ENCODE measurements at places on chromosomes 16 and 17.
A peak's percentile ranks its signal among the peaks of the same experiment; 100 is the strongest.

DNA sequence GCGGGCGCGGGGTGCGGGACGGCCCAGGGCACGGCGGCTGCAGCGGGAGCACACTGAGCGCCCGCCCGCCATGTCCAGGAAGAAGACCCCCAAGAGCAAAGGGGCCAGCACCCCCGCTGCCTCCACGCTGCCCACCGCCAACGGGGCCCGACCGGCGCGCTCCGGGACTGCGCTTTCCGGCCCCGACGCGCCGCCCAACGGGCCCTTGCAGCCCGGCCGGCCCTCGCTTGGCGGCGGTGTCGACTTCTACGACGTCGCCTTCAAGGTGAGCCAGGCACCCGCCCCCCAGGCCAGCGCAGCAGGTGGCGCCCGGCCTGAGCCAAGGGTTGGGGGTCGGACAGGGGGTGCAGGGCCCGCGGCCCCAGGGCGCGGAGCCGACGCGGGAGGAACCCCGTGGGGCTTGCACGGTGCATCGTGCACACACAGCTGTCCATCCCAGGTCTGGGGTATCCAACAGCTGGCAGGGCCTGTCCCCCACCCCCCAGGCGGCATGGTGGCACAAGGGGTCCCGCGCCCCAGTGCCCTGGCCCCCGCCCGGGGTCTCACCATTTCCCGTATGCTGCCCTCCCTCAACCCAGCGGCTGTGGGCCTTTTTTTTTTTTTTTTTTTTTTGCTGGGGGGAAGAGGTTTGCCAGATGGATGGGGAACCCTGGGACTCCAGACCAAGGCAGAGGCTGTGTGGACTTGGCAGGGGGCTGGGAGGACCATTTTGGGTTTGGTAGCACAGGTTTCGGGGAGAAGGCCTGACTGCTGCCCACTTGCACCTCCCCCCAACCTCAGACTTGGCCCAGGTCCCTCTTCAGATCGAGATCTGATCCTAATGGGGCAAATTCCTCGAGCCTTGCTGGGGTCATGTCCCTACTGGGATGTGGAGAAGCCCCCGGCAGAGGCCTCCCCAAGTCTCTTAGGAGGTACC lies 547 bp downstream of the RAB26 start:
- DNase-seq: no peak

GRCh38 chr17:61757168-61757567 lies 106.2 kb downstream of the BRIP1 start:
- DNase-seq: no peak

- DNase-seq: no peak
Observed at GRCh38 chr17:29612404-29613280, 10.1 kb downstream of the CORO6 start.

GRCh38 chr16:15606518-15607220 lies 36.3 kb downstream of the MARF1 start:
- DNase-seq: no peak

DNA sequence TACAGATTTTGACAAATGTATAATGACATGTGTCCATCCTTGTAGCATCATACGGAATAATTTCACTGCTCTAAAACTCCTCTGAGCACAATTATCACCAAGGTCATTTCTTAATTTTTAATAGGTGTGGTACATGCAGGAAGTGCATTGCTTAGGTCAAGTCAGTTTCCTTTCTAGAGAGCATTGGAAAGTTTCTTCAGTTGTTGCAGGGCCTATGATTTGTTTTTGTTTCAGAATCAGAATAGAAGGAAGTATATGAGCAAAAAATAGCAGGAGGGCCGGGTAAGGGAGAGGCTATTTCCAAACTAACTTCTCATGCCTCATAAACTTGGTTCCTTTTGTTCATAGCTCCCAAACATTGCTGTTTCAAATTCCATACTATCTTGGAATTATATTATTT lies 24.0 kb upstream of the SLFN5 start:
- DNase-seq: no peak

GRCh38 chr16:73568769-73569168 lies 520.8 kb upstream of the ZFHX3 start:
- DNase-seq: no peak

DNA sequence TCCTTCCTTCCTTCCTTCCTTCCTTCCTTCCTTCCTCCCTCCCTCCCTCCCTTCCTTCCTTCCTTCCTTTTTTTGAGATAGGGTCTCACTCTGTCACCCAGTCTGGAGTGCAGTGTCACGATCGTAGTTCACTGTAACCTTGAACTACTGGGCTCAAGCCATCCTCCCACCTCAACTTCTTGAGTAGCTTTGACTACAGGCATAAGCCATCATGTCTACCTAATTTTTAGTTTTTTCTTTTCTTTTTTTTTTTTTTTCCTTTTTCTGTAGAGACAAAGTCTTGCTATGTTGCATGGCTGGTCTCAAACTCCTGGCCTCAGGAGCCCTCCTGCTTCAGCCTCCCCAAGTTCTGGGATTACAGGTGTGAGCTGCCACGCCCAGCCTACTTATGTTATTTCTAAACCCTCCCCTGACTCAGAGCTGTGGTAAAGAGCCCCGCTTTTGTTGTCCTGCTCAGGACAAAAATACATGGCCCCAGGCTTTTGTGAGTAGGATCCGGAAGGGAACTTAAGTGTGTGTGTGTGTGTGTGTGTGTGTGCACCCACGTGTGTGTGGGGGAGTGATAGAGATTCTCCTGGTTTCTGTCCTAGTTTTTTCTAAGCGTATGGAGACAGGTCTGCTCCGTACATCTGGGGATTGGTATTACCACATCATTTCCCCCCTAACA lies 67.1 kb downstream of the PRKCB start:
- DNase-seq: no peak

GRCh38 chr17:74329378-74329777 lies 3.4 kb downstream of the KIF19 start:
- no peak for DNase-seq

- DNase-seq: peak; percentile 74
Observed at GRCh38 chr16:75860326-75861053, 134.2 kb upstream of the CPHXL start.

GRCh38 chr16:27289669-27290068 lies 21.1 kb upstream of the NSMCE1 start:
- DNase-seq: no peak

- DNase-seq: no peak
Observed at GRCh38 chr17:43193251-43193650, 18.4 kb upstream of the TMEM106A start.

- no peak for DNase-seq
Observed at GRCh38 chr16:27786221-27786922, 236.4 kb downstream of the KATNIP start.

- no peak for DNase-seq
Observed at GRCh38 chr16:19705843-19706242, 12.2 kb downstream of the KNOP1 start.

DNA sequence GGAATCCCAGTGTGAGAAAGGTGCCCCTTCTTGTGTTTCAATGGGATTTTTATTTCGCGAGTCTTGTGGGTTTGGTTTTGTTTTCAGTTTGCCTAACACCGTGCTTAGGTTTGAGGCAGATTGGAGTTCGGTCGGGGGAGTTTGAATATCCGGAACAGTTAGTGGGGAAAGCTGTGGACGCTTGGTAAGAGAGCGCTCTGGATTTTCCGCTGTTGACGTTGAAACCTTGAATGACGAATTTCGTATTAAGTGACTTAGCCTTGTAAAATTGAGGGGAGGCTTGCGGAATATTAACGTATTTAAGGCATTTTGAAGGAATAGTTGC lies 567 bp downstream of the UBB start:
- DNase-seq: no peak

DNA sequence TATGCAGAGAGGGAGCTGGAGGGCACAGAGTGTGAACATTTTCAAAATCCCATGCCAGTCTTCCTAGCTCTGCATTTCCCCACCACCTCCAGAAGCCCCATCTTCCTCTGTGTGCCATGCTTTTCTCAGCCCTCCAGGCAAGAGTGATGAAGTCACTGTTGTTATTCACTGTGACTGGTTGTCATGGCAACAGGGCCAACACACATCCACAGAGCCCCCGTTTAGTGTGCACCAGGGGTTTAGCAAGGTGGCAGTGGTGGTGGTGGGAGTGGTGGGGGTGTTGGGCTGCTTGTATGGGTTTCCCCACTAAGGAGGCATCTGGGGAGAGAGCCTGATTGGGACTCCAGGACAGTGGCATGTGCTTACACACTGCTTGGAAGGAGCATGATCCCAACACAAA lies 309.9 kb upstream of the ASIC2 start:
- DNase-seq: no peak

GRCh38 chr17:77326636-77327035 lies 185.9 kb downstream of the SEC14L1 start:
- DNase-seq: no peak

GRCh38 chr17:83149761-83150251 lies 70.4 kb downstream of the METRNL start:
- DNase-seq: no peak

GRCh38 chr17:20944014-20944865 lies 98.6 kb downstream of the USP22 start:
- no peak for DNase-seq

- DNase-seq: no peak
Observed at GRCh38 chr17:68775318-68775717, 174.2 kb upstream of the FAM20A start.

GRCh38 chr16:77590707-77591106 lies 131.6 kb upstream of the NUDT7 start:
- DNase-seq: no peak

DNA sequence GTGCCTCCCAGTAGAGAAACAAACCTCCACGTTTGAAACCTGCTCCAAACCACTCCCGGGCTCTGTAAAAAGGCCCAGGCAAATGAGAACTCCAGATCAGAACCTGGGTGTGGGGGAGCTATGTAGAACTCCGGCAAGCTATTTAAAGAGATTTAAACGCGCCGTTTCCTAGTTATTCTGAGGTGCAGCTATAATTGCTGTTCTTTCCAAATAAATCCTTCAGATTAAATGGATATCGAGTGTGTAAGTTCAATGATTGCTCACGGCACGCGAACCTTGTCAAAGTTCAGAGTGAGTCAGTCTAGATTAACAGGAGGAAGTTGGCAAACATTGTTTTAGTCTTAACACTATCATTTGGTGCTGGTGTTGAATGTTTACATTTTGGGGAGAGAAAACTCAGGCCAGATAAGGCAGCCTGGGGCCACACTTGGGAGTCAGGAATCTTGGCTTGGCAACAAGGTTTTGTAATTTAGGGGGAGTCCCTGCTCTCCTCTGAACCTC lies 92.9 kb upstream of the SALL1 start:
- DNase-seq: no peak

DNA sequence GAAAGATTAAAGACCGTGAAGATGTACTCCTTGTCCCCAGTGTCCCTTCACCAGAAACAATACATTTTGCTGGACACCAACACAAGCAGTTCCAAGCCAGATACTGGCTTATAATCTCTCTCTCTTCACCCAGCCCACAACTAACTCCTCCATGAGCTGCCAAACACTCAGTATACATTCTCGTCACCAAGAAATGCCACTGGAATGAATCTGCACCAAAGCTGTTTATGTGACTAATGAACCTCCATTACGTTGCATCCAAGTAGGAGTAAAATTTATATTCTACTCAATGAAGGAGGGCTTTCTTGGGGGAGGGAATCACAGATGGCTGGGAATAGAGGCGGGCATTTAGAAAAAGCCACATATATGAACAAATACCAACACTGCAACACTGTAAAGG lies 20.9 kb upstream of the SOX9 start:
- no peak for DNase-seq

GRCh38 chr17:50133769-50134099 lies 3.8 kb upstream of the SAMD14 start:
- DNase-seq: no peak

- DNase-seq: no peak
Observed at GRCh38 chr16:17276610-17277009, 194.2 kb downstream of the XYLT1 start.

DNA sequence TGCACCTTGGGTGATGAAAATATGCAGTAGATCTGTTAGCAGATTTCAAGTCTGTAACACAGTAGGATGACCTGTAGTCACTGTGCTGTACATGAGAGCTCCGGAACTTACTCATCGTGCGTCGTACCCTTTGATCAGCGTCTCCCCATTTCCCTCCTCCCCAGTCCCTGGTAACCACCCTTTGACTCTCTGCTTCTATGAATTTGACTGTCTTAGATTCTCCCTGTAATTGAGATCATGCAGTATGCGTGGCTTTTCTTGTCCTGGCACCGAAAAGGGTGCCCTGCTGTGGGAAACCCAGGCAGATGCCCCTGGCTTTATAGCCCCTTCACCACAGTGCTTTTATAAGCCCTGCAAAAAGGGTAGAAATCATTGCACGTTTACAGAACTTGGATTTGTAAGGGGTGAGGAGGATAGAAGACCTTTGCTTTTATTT lies 20.5 kb downstream of the CLEC16A start:
- no peak for DNase-seq

DNA sequence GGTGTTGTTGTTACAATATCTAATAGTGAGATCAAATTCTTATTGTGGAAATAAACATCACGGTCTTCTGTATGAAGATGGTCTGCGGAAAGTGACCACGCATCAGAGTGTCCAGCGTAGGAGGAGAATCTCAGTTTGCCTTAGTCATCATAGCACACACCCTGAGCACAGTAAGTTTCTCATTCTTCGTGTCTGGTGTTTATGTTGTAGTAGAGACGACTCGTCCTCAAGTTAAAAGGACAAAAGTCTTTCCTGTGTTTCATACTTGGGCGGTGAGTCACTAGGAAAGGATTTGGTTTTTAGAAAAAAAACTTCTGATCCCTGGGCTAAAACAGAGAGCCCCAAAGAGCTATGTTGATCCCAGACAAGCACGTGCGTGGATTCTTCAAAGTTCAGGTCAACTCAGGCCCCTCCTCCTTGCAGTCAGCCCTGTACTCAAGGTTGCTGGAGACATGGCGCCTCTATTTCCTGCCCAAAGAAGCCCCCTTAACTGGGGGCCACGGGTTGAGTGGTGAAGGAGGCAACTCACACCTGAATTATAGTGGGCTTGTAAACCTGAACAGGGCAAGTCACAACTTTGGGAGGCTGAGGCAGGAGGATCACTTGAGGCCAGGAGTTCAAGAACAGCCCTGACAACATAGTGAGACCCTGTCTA lies 170.4 kb downstream of the ZFHX3 start:
- no peak for DNase-seq

DNA sequence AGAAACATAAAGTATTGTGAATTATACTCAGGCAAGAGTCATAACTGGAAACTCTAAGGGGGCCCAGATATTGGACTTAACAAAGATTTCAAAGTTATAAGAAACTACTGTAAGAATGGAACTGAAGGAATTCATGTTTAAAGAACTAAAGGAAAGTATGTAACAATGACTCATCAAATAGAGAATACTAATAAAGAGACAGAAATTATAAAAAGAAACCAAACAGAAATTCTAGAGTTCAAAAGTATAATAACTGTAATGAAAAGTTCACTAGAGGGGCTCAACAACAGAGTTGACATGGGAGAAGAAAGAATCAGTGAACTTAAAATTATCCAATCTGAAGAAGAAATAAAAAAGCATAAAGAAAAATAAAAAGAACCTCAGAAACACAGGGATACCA lies 55.4 kb downstream of the ADCY9 start:
- DNase-seq: no peak

All from substantia nigra (tissue), 51 donors.